ENCODE measurements at places on chromosomes 7 and 10.

GRCh38 chr7:2198206-2198605 is 34.5 kb downstream of the MAD1L1 start:
- DNase-seq = no peak

DNA sequence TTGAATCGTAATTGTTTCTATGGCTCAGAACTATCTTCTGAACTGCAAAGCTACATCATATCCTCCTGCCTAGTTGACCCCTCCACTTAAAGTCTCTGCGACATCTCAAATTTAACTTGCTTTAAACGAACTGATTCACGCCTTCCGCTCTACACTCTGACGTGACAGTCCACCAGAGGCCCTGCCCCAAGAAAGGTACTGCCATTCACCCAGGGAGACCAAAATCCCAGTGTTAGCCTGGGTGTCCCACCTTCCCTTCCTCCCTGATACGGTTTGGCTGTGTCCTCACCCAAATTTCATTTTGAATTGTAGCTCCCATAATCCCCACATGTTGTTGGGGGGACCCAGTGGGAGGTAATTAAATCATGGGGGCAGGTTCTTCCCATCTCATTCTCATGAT is 90.8 kb downstream of the CPXM2 start:
- no peak for DNase-seq

GRCh38 chr10:60384708-60385398 is 4.8 kb downstream of the ANK3 start:
- no peak for DNase-seq

DNA sequence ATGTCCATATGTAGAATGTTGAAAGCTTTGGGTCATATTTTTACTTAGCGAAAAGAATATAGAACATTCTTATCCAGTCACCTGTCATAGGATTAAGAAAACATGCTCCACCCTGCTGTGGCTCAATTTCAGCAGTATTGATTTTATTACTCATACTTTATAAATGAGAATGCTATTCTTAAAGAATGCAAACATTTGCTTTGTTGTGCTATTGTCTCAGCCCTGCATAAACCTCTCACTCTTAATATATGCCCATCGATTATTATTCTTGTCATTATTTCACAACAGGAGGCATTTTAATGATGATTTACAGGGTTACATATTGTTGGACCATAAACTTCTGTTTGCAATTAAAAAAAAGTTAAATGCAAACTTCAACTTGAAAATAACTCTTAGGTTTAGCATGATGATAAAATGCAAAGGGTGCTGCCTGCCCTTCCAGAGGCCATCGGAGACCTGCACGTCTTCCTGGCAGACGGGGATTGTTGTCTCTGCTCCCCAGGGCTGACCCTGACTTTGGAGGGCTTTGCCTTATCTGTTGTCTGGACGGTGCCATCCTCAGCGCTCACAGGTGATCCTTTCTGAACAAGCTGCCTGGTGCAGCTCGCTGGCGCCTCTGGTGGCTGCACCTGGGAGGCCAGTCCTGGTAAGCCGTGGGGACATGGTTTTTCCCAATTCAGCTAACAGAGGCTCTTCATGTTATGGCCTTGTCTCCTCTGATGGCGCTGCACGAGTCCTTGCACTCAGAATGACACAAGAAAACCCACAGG is 50.0 kb upstream of the SHH start:
- no peak for DNase-seq

- DNase-seq = no peak
Measured at GRCh38 chr7:44383566-44383965, 58.2 kb upstream of the CAMK2B start.

GRCh38 chr7:99778880-99779279 is 5.1 kb downstream of the CYP3A4 start:
- DNase-seq = no peak

GRCh38 chr7:80885757-80886156 is 33.1 kb downstream of the SEMA3C start:
- DNase-seq = no peak
